ENCODE measurements at places on chromosomes 3 and 15.

- no peak for DNase-seq
Observed at GRCh38 chr15:39588531-39589192, 7.8 kb downstream of the THBS1 start.

DNA sequence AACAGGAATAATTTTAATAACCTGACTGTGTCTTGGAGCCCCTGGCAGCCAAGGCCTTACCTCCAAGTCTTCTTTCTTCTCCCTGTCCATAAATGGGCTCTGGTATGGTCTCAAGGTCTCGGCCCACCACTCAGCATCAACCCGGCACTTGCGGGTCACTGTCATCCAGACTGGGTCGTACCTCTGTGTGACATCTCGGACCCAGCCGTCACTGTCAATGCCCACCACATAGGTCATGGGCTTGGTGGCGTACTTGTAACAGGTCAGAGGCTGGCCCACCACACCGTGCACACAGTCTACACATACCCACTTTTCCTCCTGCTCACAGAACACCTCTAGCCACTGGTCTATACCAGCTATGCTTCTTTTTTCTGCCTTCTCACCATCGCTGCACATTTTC, 20.4 kb downstream of the XPC start:
- DNase-seq: no peak

DNA sequence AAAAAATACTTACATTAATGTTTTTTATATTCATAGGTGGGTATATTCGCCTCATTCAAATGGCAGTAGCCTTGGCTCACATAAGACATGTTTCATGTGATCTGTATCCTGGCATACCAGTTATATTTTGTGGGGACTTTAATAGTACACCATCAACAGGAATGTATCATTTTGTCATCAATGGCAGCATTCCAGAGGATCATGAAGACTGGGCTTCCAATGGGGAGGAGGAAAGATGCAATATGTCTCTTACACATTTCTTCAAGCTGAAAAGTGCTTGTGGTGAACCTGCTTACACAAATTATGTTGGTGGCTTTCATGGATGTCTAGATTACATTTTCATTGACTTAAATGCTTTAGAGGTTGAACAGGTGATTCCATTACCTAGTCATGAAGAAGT, 3.5 kb downstream of the PDE12 start:
- no peak for DNase-seq

DNA sequence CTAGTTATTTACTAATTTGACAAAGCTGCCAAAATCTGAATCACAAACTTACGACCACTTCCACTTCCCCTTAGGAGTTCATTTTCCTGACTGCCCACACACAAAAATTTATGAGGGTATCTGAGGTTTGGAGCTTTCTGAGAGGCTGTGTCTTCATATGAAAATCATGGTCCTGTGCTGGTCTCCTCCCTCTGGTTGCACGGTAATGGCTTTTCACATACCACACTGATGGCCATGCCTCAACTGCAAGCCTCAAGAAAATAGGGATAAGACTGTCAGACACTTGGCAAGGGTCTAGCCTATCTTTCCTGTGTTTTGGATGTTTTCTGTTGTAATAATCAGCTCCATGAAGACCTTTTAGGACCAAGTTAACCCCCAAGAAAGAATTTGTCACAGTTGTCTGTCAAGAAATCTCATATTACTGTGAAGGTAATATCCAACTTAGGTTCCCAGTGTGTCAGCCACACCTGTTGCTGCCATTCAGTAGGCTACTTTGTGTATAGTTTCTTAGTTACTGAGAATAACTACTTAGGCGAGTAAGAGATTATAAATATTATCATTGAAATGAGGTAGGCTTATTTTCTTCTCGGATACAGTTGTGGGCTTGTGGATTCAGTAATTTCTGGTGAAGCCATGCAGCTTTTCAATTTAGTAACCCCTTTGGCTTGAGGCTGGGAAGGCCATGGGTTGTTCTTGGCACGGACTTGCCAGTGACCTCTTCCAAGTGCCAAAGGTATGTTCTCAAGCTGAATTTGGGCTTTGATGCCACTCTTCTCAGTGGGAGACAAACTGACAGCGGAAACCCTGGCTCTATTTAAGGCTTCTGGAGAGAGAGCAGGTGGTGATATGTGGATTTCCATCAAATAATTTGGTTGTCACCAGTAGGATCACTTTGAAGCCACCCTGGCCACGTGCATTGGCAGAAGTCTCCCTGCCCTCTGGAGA, 101.1 kb downstream of the RYR3 start:
- DNase-seq: no peak

GRCh38 chr15:101810456-101810855, 1.5 kb upstream of the OR4F15 start:
- no peak for DNase-seq

- DNase-seq: no peak
Observed at GRCh38 chr3:189941679-189942078, 179.0 kb downstream of the P3H2 start.

- no peak for DNase-seq
Observed at GRCh38 chr3:62209101-62209500, 164.2 kb downstream of the FEZF2 start.

GRCh38 chr3:14823393-14823792, 4.6 kb downstream of the FGD5 start:
- DNase-seq: no peak

DNA sequence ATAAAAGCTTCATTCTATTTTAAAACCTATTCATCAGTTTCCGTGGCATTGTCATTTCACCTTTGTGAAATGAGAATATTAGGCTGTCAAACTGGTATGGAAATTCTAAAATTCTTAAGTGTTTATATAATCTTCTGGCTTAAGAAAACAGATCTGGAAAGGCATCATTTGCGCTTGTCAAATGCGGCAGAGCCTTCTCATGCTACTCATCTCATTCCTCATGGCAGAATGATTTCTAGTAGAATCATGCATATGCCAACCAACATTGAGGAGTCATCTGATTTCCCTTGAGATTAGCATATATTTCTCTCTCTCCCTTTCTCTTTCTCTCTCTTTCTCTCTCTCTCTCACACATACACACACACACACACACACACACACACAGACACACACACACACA, 48.8 kb downstream of the STRIT1 start:
- DNase-seq: no peak
